Stimulated activated CD4-positive, alpha-beta T cell treated with anti-CD3 and anti-CD28 coated beads, Interleukin-15, amount 100 ng/mL, for 1 hour (primary cell): ENCODE measurements at places on chromosomes 16 and 17.

DNA sequence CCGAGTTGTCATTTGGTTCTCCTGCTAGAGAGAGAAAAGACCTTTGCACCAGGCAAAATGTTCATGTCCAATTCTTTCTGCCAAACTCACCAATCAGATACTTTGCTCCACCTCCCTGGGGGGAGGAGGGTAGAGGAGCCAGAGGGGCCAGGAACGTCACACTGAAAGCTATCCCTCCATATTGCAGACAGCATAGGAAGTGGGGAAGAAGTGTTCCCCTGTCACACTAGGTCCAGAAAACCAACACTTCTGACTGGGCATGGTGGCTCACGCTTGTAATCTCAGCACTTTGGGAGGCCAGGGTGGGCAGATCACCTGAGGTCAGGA lies 9.5 kb downstream of the HSD17B2 start:
- no peak for DNase-seq

DNA sequence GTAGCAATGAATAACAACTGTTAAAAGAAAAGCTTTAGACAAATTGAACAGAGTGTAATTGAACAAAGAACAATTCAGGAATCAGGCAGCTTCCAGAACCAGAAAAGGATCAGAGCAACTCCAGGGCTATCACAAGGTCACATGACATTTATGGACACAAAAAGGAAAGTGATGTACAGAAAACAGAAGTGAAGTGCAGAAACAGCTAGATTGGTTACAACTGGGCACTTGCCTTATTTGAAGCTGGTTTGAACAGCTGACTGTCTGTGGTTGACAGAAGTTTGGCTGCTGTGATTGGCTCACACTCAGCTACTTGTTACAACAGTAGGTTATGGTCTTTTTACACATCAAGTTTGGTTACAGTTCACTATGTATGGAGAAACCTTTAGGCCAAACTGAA lies 14.8 kb downstream of the EFCAB5 start:
- no peak for DNase-seq

- no peak for DNase-seq
Measured at GRCh38 chr17:81556863-81557262, 4.7 kb upstream of the FAAP100 start.

- DNase-seq: no peak
Measured at GRCh38 chr17:43658900-43659299, 2.8 kb downstream of the MEOX1 start.

DNA sequence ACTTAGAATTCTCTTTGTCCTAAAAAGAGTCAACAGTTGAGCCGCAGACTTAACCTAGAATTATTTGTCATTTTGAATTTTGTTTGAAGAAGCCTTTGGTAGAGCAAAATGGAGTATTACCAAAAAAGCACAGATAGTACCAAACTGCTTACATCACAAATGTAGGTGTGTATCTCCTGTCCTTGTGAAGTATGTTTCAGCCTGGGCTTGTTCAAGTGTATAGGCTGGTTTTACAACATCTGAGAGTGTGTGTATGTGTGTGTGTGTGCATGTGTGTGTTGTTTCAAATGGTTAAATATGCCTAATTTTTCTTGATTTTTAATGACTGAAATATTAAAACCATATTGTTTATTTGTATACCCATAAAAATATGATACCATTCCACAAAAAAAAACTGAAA lies 188.7 kb upstream of the AXIN2 start:
- DNase-seq: no peak
